ENCODE measurements at places on chromosomes 3 and 15. TPM values are rescaled to one million over a fixed set of nuclear protein-coding genes. Genes with fewer than 3 reads are reported as not detected.

DNA sequence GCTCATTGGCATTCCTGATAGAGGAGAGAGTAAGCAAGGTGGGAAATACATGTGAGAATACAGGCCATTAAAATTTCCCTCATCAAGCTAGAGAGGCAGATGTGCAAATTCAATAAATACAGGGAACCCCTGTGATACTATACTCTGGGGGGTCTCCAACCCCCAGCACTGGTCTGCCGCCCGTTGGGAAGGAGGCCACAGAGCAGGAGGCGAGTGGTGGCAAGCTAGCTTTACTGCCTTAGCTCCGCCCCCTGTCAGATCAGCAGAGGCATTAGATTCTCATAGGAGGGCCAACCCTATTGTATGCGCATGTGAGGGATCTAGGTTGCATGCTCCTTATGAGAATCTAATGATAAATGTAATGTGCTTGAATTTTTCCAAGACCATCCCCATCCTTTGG lies 97.1 kb upstream of the PLSCR5 start:
- no peak for DNase-seq

The ST3GAL6 gene
- polyA plus RNA-seq = 81.7 TPM

DNA sequence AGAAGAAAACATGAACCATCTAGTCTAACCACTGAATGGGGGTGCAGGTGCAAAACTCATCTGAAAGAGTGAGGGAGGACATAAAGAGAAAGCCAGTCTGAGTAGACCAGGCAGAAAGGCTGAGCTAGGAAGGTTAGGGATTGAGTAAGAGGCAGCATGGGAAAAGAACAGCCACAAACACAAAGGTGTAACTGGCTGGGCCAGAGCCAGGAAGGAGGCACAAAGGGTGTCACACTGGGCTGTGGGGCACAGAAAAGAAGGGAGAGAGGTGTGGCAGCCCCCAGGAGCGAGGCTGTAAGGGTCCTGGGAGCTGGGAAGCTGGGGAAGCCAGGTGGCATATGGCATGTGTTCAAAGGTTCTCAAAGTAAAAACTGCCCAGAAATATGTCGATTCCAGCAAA lies 18.7 kb downstream of the IGSF11 start:
- DNase-seq = no peak

- DNase-seq = no peak
Measured at GRCh38 chr3:69389520-69390248, 3.8 kb upstream of the FRMD4B start.

DNA sequence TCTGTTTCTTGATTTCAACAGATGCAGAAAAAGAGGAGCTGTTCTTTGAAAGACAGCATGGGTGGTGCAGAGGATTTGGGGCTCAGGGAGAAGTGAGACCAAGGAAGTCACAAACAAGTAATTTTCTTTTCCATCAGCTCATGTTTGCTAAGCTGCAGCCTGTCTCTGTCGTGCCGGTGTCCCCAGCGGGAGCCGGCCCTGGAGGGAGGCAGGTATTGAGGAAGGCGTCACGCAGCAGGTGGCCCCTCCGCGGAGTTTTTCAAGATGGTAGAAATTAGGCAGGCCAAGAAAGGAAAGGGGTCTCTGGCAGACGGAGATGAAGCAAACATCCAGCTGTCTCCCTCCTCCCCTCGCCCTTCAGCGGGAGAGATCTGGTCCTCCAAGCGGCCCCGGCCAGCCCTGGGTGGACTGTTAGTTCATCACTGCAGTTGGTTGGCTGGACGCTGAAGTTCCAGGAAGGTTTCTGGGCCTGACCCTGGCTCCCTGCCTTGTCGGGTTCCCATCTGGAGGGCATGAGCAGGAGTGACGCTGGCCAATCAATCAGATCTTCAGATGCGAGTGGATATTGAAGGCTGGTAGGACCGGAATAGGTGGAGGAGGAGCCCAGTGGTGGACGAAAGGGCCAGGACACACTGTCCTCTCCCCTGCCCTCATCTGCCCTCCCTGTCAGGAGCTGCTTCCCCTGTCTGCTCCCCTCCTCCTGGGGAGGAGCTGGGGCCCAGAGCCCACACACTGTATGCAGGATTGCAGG lies 27.7 kb upstream of the MUC4 start:
- DNase-seq = no peak

DNA sequence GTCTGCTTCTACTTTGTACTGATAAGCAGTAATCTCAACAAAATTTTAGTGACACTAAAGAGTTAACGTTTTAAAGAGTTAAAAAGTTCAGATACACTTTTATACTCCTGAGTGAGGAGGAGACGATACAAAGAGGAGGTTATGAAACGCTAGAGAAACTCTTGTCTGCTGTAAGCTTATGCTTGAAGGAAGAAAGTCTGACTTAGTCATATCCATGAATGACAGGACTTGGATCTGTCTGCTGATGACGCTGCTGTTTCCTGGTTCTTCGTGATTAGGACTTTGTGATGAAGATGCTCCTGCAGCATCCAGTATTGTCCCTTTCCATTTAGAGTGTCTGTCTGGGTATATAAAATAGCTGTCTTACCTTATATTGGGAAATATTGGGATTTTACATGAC lies 15.8 kb downstream of the TCF12 start:
- no peak for DNase-seq

The GOLGA8K gene
- 1.6 TPM for polyA plus RNA-seq

The MASP1 gene
- 11.3 TPM for polyA plus RNA-seq

DNA sequence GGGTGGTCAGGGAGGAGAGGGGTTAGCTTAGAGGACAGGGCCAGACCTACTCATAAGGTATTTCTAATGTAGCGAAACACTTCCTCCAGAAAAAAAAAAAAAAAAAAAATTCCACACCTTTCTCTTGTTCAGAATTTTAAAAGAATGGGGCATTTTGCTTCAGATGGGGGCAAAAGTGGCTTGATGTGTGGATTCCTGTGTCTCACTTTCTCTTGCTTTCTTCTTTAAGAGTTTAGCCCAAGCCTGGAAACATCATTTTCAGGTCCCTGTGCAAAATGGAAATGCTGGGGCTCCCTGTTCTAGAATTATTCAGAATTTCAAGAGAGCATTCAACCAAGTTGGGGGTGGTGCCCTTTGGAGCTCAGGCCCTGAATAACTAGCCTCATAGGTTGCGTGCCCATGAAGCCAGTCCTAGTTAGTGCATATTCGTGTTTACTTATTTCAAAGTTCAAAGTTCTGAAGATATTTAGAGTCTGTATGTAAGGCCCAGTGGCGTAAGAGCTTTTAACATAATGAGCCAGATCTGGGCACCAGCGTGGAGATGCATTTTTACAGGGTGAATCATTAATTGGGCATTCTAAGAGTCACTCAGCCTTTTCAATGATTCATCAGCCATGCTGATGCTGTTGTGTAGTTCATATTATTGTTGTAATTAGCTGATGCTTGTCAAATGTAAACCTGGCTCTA lies 104.5 kb downstream of the RPLP1 start:
- DNase-seq = peak; percentile 78

- no peak for DNase-seq
Measured at GRCh38 chr15:66703540-66703941, 1.5 kb downstream of the SMAD6 start.

DNA sequence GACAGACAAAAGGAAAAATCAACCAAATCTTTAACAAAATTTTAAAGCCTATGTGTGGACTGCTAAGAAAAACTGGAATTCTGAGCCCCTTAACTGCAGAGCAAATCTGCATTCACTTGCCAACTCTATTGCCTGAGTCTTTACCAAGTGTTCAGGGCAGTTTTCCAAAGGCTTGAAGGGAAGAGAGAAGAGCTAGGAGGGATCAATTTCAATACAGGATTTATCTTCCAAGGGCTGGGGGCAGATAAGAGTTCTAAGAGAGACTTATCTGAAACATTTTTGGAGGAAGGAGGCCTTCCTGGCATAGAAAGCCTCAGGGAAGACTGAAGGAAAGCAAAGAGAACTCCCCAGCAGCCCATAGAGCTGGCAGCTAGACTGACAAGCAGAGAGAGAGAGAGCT lies 31.4 kb upstream of the LSAMP start:
- DNase-seq = no peak

The SLC22A14 gene
- 1.1 TPM for polyA plus RNA-seq

The GRM7 gene
- polyA plus RNA-seq = 1.2 TPM

GRCh38 chr3:110381992-110382391 lies 689.6 kb upstream of the NECTIN3 start:
- no peak for DNase-seq

- DNase-seq = no peak
Measured at GRCh38 chr3:87828046-87828445, 230.8 kb downstream of the CGGBP1 start.

DNA sequence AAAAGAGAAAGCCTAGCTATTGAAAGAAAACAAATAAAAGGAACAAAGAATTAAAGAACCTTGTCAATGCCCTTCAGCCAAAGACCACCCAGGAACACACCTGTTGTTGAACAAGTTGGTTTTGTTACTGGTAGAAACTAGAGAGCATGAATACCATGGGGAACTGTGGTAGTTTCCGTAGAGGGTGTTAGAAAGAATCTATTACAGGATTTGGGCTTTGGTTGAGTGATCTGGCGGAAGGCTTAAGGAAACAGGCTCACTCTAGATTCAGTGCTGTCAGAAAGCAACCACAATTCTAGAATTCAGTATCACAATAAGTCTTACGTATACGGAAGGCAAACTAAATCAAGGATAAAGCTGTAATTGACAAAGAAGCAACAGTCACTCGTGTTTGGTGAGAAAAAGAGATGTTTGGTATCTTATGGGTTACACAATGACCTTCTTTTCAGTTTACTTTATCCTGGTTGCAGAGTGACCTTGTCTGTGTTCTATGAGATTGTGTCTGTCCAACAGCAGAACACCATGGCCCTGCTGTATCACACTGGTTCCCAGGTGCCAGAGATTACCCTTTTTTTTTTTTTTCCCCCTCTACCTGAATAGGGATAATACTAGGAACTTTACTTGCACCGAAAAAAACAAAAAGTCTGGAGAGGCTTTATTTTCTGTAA lies 265.9 kb downstream of the SHQ1 start:
- peak; percentile 40 for DNase-seq

The STAB1 gene
- polyA plus RNA-seq = 46.6 TPM

GRCh38 chr3:193831495-193832455 lies 238.8 kb downstream of the OPA1 start:
- DNase-seq = no peak

GRCh38 chr3:135199137-135199536 lies 404.1 kb downstream of the EPHB1 start:
- no peak for DNase-seq

The BLM gene
- 13.6 TPM for polyA plus RNA-seq

Measured in renal pelvis (tissue), 12 donors.